ENCODE measurements at places on chromosomes 12 and 14.

DNA sequence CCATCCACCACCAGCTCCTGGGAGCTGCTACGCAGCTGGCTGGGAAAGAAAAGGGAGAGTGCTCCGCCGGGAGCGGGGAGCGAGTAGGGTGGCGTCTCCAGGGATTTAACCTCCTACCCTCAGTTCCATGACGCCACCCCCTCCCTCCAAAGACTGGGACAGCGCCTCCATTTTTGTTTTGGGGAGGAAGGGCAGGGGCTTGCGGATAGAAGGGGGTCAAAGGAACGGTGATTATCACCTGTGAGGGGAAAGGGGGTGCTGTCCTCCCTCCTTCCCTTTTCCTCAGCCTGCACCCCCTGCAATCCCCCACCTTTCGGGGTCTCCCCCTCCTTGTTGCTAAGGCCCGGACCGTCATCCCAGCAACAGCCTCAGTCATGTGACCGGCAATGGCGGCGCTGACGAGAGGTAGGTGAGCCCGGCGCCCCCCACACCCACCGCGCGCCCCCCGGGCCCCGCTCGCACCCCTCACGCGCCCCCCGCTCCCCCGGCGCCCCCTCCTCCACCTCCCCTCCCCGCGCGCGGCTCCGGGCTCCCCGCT lies at the start of gene DTX3:
Gene DTX3, plus strand, starts transcription at position 371 of the 538 bp plus-strand sequence. CDS start 1,694 bp downstream, outside the sequence.
- no peak for DNase-seq

- no peak for DNase-seq
These were observed 111.7 kb upstream of the MYL2 start for GRCh38 chr12:111031916-111032590.

GRCh38 chr12:7221486-7221885 lies 32.0 kb downstream of the PEX5 start:
- no peak for DNase-seq

GRCh38 chr12:116863275-116863767 lies 17.9 kb downstream of the HRK start:
- DNase-seq: no peak

DNA sequence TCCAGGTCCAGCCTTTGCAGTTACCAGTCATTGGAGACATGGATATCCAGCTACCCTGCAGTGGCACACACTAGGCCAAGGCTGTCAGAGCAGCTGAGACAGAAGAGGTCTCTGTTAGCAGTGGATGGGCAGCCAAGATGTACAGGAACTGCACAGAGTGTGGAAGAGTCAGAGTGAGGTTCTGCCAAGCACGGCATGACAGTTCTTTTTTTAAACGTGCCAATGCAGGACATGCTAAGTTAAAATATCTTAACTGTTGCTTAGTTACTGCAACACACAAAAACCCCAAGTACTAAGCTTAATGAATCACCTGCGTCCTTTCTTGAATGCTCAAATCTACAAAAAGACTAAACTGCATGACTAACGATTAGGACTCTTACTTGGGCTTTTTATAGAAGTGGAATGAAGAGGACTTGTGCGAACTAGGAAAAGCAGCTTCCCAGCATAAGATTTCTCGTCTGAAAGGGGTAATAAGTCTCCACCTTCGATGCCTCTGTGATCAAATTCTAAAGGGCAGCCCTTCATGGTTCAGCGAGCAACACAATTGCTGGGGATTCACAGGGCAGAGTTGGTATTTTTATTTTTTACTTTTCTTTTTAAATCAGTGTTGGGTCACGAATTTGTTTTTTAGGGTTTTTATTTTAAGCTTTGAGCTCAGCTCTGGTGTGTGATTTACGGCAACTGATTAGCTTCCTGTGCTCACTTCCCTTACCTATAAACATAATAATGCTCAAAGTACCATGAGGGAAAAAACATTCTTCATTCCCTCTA lies 20.6 kb downstream of the MAPK1IP1L start:
- DNase-seq: no peak

DNA sequence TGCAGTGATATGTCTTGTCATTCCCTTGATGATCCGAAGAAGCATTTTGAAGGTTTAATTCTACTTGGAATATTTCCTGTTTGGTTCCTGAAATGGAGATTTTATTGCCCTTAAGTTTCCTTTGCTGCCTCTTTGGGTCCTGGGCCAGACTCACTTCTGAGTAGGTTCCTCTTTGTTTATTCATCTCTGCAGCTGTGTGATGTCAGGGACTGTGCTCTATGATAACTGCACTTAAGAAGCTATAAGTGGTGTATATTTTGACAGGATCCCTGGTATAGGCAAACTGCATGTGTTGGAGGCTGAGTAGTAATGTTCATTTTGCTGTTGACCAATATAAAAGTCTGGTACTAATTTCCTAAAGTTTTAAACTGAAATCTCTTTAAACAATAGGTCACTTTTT lies at the start of gene KLRC4:
Gene KLRC4, minus strand, starts transcription at position 366 of the 400 bp plus-strand sequence. Its CDS starts 182 bp downstream, at position 184.
- no peak for DNase-seq

DNA sequence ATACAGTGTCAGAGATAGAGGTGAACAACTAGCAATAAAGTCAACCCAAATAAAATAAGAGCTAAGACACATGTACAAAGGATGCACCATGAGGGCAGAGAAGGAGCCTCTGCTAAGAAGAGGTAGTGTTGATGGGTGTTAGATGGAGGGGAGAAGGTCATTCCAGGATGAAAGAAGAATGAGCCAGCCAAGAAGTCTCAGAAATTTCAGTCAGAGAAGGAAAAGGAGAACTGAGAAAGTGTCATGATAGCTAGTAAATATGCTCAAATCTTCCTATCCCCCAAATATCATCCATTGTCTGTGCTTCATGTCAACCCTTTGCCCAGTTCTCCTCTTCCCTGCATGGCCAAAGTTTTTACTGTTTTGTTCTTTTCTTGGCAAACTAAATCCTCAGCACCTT lies 225.2 kb upstream of the BTG1 start:
- DNase-seq: no peak

DNA sequence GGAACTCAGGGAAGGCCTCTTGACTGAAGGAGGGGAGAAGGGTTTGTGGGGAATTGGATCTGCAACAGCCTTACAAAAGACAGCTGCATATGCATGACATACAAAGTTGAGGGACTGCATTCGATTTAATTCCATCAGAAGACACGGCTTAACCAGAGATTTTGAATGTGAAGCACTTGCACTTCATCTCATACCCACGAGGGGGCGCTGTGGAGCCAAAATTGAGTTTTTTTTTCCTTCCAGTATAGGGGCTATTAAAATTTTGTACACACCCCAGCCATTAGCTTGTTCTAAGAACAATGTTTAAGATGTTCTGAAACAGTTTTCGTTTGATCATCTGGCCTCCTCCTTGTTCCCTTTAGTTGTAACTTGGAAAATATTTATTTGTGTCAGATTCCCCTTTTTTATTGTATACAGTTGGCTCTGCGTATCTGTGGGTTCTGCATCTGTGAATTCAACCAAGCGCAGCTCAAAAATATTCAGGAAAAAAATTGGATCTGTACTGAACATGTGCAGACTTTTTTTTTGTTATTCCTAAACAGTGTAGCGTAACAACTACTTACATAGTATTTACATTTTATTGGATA lies 1.6 kb downstream of the SUDS3 start:
- DNase-seq: peak; percentile 3

All from DMS 273 treated with DMSO at 0.1 percent for 48 hours (cell line).